ENCODE measurements at places on chromosomes 13 and 19. TPM values are rescaled to one million over a fixed set of nuclear protein-coding genes. Genes with fewer than 3 reads are reported as not detected.

DNA sequence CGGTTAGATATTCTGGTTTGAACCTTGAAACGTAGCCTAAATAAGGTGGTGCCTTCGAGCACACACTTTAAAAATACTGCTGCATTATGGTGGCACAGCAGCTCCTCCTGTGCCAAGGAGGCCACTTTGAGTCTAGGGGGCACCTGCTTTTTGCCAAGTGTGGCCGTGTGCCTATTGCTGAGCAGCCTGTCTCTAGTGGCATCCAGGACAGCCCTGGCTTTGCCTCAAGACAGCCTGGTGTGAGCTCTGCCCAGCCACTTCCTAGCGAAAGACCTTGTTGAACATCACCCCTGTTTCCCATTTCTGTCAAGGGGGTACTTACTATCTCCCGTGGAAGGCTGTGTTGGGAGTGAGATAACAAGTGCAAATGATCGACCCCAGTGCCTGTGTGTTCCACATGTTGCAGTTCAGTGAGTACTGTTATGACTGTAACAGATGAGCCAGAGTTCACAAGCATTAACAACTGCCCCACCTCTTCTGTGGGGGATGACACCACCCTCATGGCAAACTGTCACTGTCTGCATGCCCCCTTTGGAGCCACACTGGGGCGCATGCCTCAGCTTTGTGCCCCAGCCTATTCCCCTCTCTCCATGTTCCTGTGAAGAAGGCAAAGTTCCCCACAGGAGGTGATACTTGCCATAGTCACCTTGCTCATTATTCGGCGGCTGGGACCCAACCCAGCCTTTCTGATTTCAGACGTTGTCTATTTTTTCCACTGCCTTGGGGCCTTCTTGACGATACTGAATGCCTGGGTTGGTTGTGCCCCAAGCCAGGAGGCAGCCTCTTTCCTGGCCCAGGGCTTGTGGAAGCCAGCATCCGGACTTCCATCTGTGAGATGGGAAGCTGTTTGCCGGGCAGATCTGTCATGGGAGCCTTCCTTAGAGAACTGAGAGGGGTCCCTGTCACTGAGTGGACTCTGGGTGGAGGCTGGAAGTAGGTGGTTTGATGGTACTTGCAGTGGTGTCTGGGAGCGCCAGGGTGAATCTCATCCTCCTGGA lies 5.4 kb downstream of the GATAD2A start:
- no peak for DNase-seq

- no peak for DNase-seq
Measured at GRCh38 chr13:110850840-110851239, 64.0 kb downstream of the ANKRD10 start.

The MAB21L1 gene
- 0.94 TPM for total RNA-seq

The CLC gene
- not detected for total RNA-seq
